Activated CD4-positive, alpha-beta T cell treated with anti-CD3 and anti-CD28 coated beads, Interleukin-2, amount 10 ng/mL, durations not matched to agents 24 days and 14 days (primary cell): ENCODE measurements at places on chromosomes 4 and X. TPM values are rescaled to one million over a fixed set of nuclear protein-coding genes. Genes with fewer than 3 reads are reported as not detected.

The TGIF2LX gene
- total RNA-seq: not detected in 2 replicates

The PABPC5 gene
- not detected in 2 replicates for total RNA-seq

The TMSB15C gene
- 3.1 and 3.6 TPM in 2 replicates for total RNA-seq

- DNase-seq: no peak
These were observed 30.0 kb downstream of the IRF2 start for GRCh38 chr4:184444215-184444952.

DNA sequence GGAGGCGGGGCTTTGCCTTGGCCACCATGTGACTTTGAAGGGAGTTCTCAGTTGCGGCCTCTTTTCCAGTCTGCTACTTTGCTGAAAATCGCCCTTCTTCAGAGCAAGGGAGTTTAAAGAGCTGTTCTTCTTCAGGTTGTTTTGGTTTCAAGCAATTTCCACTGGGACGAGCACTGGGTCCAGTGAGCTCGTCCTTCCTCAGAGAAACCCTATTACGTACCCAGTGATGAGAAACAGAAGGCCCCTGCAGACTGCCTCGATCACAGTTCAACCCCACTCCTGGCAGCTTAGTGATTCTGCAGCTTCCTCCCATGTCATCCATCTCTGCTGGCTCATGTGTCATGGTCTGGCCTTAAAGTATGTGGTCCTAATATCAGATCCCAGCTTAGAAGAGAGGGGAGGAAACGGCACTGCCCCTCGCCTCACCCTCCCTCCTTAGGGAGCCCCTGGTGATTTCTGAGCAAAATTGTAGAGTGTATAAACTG, 7.8 kb upstream of the FAM149A start:
- DNase-seq: no peak

GRCh38 chr4:159498446-159499115, 395.7 kb downstream of the RAPGEF2 start:
- DNase-seq: no peak

DNA sequence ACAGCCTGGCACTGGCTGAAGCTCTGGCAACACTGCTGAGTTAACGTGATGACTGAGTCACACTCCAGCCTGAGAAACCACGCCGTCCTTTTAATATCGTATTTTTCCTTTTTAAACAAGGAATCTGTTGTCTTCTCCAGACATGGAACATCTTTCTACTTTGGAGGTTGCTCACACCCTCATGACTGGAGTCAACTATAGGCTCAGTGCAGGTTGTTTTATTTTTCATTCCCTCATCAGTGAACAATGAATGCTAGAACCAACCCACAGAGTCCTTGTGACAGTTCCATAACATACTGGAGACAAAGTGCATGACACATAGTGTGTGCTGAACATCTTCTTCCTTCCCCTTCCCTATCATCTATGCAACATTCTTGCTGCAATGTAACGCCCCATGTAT, 76.8 kb upstream of the CPEB2 start:
- no peak for DNase-seq
